ENCODE measurements at places on chromosomes 11 and 22.

DNA sequence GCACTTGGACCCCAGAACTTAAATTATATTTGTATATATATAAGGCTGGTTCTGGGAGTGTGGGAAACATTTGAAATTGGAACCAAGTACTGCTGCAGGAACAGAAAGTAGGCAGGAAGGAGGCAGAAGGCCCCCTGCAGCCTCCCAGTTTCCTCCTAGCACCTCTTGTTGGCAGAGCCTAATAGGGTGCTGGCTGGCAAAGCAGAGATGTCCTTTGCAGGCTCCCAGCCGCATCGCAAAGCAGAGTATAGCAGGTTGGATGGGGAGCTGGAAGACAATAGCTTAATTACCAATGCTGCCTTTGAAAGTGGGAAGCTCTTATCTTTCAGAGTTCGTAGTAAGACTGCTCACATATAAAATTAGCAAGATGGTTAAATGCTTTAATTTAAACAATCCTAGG lies 370.8 kb upstream of the C11orf87 start:
- no peak for DNase-seq

DNA sequence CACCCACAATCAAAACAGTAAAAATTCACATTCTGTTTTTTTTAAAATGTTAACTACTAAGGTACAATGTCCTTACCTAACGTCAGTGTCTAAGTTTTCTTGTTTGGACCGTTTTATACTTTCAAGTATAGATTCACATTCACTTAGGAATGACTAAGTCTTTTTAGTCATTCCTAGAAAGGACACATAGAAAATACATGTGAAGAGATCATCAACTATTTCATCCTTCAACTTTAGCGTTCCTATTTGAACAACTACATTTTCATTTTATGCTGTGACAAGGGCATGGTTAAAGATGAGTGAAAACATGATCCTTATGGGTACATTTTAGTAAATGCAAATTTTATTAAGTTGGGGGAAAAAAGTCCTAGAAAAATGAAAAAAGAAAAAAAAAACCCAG lies 62.8 kb downstream of the DDX10 start:
- DNase-seq, result no peak

GRCh38 chr11:111021131-111021530 lies 224.4 kb upstream of the POU2AF2 start:
- no peak for DNase-seq

DNA sequence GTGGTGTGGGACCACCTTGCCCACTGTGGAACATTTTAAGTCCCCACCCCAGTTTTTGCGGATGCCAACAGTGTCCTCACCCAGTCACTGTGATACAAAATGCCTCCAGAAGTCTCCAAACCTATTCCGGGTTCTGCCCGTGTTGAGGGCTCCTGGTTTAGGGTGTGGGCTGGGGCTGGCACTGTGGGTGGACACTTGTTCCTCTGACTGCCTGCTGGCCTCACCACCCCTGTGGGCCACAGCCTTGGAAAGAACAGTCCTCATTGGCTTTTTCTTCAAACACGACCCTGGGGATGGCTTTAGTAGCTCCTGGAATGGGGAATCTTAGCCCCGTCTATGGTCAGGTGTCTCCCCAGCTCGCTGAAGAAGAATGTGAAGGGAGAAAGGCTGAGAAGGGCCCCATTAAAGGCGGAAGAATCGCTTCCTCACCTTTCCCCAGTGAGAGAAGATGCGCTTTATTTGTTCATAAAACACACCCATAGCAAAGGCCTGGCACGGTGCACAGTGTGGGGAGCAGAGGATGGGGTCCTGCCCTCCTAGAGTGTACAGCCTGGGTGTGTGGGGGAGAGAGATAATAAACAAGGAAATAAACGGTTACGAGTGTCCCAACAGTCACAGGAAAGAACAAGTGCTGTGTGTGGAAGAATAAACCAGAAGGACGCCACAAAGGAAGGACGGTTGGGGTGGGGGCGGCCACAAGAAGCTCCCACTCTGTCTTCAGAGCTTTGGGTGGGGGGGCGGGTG lies 91.6 kb upstream of the SLC22A12 start:
- peak; percentile 84 for DNase-seq

All from Jurkat, Clone E6-1 (cell line).